HS-27A (cell line): ENCODE measurements at places on chromosomes 4 and X.

- DNase-seq, result no peak
Observed at GRCh38 chr4:176818531-176818930, 25.8 kb upstream of the VEGFC start.

DNA sequence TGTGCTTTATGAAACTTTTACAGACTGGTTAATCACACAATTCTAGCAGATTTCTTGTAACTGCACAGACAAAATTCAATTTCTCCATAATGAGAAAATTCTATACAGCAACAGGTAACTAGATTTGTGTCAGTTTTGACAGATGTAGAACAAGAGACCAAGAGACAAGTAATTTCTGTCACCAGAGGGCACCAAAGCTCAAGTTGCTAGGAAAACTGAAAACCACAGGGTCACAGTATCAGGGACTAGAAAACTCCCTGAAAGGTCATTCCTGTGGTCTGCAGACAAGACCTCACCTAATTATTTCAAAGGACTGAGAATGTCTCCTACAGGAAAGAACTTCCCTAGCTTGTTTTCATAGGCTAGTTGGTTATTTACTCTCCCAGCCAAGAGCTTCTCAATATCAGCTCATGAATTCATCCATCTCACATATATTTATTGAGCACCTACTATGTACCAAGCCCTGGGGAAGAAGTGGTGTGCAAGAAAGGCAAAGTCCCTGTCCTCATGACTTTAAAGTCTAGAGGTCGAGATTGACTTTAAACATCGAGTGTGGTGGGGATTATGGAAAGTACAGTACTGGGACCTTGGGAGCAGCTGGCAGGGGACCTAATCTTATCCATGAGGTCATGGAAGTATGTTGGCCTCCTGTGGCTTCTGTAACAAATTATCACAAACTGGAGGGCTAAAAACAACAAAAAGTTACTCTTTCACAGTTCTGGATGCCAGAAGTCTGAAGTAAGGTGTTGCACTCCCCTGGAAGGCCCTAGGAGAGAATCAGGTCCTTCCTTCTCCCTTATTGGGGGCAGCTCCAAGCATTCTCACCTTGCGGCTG, 47.8 kb upstream of the SETD7 start:
- no peak for DNase-seq

DNA sequence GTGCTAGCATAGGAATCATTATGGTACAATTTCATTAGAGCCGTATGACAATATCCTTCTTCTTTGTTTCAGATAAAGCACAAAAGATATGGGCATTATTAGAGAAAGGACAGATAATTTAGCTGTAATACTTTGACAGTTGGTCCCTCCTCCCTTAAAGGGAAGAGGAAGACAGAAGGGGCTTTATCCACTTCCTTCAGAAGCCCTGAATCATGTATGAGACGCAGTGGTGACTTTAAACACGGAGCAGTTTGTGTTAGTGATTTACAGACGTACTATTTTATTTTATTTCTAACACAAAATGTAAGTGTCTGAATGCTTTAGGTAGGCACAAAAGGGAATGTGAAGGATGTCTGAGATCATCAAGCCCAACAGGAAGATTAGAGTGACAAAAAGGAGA, 467.7 kb downstream of the IL15 start:
- DNase-seq, result no peak

- DNase-seq, result no peak
Observed at GRCh38 chrX:148540114-148540513, 39.7 kb downstream of the AFF2 start.

- no peak for DNase-seq
Observed at GRCh38 chr4:156763511-156763910, 208.1 kb downstream of the PDGFC start.

DNA sequence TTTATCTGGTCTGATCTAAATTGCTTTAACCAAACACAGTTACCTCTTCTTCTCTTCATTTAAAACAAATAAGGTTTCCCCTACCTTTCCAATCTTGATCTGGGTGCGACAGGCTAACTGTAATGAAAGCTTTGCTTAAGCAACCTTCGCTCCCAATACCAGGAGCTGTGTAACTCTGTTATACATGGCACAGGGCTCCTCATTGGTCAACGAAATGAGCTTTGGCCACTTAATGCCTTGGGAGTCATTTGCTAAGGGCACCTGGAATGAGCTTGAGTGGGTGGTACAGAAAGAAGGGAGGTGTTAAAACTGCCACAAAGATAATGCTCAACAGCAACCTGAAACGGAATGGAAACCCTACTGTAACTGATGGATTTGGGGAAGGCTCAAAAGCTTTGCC, 140.5 kb downstream of the CHRNA9 start:
- no peak for DNase-seq

GRCh38 chr4:117479673-117480072, 394.3 kb upstream of the TRAM1L1 start:
- DNase-seq, result no peak

- no peak for DNase-seq
Observed at GRCh38 chrX:38170556-38170955, 50.1 kb downstream of the SRPX start.

DNA sequence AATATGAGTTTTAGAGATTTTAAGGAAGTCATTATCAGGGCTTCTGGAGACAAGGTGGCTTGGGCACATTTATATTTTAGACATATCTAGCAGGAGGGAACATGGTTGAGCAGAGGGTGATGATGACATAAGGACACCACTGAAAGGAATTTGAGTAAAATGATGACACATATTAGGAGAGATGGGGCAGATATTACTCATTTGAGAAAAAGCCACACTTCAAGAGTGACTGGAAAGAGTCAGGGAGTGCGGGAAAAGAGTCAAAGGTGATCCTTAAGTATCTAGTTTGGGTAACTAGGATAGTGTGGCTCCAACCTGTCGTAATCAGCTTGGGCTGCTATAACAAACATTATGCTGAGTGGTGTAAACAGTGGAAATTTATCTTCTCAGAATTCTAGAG, 377.7 kb downstream of the PACRGL start:
- DNase-seq, result no peak

- DNase-seq, result no peak
Observed at GRCh38 chrX:11257711-11258110, 35.5 kb upstream of the AMELX start.

GRCh38 chr4:3438847-3439180, 3.0 kb upstream of the HGFAC start:
- no peak for DNase-seq

DNA sequence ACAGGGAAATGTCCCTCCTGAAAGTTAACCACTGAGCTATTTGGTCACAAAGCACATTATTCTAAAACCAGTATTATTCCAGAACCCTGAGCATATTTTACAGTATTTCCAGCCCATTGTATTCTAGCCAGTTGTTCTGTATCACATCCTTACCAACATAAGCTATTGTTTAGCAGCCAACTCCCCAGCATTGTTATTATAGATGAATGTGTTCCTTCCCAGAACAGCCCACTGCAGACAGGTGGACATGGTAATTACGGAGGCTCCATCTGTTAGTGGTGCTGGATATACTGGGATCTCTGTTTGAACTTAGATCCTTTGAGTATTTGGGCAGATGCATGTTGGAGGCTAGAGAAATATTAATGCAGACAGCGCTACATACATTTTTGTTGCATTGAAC, 126.1 kb downstream of the MGST2 start:
- no peak for DNase-seq

DNA sequence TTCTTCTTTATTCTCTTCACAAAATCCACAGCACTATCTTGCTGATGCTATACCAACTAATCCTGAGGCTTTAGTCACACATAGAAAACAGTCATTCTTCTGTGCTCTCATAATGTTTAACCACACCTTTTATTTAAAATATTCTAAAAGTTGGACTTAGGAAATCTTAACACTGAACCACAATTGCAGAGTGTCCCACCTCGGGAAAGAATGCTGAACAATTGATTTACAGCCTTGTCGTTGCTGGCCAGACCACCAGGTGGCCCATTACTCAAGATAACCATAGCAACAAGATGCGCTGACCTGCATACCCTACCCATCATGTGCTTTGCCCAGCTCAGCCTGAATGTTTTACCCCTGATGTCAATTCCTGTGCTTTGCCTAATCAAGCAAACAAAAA, 100.8 kb downstream of the ARSJ start:
- DNase-seq, result no peak

DNA sequence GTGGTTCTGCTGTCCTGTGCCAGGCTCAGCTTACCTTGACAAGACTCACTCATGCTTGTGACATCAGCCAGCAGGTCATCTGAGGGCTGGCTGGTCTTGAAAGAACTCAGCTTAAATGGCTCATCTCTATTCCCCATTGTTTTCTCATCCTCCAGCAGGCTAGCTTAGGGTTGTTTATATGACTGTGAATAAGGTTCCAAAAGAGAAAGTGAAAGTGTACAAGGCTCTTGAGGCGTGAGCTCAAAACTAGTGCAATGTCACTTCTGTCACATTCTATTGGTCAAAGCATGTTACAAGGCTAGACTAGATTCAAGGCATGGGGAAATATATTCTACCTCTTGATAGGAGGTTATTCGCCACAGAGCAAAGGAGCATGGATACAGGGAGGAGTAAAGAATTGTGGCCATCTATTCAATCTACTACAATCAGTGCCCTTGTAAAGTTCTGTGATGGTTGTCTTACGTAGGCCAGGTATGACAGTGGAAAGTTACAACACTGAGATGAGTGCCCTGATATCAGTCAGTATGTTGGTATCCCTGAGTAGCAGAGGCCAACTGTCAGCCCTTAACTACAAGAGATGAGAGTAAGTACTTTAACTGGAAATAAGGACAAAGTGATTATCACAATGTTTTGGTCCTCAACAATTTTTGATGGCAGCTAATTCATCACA, 19.8 kb upstream of the TMLHE start:
- DNase-seq, result no peak

DNA sequence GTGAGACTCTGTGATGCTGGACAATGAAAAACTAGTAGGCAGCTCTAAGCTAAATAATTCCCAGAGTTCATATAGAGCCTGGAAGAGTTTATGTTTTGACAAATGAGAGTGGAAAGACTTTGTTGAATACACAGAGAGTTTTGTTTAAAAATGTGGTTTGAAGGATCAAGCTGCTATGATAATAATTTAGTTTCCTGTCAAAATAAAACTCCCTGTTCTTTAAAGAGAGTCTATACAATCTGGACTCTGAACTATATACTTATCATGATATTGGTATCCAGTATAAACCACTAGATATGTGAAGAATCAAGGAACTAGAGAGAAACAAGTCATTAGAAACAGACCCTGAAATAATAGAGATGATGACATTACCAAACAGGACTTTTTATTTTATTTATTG, 158.6 kb downstream of the C4orf33 start:
- DNase-seq, result no peak

DNA sequence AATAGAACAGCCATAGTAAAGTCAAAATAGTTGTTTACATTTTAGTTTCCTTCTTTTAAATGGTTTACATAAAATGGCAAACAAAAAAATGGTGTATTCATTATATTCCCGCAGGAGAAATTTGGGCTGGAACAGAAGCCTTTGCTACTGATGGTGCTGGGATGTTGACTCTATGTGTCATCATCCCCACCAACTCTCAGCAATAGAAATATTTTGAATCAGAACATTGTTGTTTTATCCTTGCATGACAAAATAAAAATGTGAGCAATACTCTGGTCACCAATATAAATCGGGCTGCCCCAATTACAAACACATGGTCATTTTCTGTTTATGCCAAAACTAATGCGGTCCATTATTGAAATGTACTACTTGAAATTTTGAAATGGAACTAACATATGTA, 1131.6 kb upstream of the PCDH7 start:
- DNase-seq, result no peak
